ENCODE measurements at places on chromosomes 6 and 20.

- no peak for DNase-seq
These were observed 49.7 kb downstream of the DAAM2 start for GRCh38 chr6:39841923-39842322.

DNA sequence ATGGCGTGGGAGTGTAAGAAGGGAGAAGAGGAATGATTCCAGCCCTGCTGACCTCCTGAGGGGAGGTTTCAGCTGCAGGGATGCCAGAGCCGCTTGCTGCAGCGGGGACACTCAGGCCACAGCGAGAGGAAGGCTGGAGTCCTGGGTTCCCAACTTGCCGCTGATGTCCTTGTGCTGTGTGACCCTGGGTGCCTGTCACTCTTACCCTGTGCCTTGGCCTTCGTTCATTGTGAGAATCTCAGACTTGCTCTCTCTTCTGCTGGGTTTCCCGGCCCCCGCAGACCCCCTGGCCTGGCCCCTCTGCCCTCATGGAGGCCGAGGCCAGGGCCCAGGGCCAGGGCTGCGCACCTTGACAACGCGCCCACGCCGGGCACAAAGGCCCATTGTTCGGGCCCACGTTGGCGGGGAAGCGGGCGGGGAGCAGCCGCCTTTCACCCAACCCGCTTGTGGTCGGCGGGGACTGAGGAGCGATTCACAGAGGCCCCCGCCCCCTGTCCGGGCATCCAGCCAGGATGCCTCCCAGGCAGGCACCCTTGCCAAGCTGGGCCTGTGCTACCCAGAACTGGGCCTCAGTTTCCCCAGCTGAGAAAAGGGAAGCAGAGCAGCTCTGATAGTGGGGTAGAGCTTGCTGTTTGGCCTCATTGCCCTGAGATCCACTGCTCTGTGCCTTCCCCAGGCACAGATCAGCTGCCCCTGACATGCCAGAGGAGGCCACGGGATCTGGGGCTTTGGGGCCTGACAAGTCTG is 52.4 kb downstream of the CEBPB start:
- no peak for DNase-seq

- DNase-seq = no peak
These were observed 42.3 kb downstream of the UNC5CL start for GRCh38 chr6:40996591-40997233.

- no peak for DNase-seq
These were observed at the start of gene SYNDIG1 for GRCh38 chr20:24469116-24469893. Gene SYNDIG1, plus strand, starts transcription at chr20:24469629. Its CDS starts 73,469 bp downstream, at chr20:24543098.

DNA sequence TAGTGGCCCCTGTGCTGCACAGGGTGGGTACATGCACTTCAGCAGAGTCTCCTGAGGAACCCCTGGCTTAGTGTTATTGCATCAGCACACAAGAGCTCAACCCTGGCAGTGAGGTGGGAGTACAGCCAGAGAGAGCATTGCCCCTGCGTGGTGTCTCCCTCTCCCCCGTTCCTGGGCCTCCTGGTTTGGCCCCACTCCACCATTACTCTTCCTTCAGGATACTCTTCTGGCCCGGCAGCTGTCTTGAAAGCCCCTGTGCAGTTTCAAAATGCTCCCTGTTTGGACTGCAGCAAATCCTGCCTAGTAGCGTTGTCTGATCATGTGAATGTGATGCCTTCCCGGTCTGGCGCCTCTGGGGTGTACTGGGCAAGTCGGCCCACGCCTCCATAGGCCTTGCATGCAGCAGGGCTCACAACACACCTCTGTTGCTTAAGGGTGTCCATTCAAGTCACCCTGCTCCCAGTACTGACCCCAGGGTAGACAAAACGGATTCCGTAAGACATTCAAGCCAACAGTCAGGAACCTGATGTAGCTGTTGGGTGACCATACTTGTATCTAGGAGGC is 32.1 kb downstream of the TXNDC5 start:
- DNase-seq = no peak

DNA sequence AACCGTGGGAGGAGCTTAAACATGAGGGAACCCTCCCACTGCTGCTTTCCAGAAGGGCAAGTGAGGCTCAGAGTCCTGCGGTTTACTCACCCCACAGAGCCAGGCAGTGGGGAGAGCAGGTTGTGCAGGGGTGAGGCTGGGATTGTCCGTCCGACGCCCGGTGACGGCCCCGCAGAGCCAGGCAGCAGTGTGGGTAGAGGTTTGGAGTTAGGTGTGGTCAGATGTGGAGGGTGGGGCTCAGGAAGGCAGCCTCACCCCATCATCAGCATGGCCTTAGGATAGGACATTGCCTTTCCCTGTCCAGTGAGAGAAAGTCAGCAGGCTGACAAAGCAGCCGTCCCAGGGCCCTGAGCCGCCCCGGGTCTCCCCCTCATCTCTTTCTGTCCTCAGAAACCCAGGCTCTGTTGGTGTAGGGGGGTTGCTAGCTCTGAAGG is 234.6 kb downstream of the DLL1 start:
- no peak for DNase-seq

- no peak for DNase-seq
These were observed 47.8 kb downstream of the GMPR start for GRCh38 chr6:16286151-16286522.

GRCh38 chr6:21873562-21873961 is 280.0 kb downstream of the SOX4 start:
- DNase-seq = no peak

- peak; percentile 14 for DNase-seq
These were observed 716 bp downstream of the SHPRH start for GRCh38 chr6:145963216-145964068.

DNA sequence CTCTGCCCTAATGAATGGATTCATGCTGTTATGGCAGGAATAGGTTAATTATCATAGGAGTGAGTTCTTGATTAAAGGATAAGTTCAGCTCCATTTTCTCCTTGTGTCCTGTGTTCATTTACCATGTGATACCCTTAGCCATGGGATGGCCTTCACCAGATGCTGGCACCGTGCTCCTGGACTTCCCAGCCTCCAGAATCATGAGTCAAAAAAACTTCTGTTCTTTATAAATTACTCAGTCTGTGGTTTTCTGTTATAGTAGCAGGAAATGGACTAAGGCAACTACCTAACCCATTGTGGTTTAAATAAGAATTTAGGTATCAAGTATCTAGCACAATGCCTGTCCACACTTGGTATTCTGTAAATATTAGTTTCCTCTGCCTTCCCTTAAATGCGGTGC is 223.5 kb downstream of the MEI4 start:
- no peak for DNase-seq

DNA sequence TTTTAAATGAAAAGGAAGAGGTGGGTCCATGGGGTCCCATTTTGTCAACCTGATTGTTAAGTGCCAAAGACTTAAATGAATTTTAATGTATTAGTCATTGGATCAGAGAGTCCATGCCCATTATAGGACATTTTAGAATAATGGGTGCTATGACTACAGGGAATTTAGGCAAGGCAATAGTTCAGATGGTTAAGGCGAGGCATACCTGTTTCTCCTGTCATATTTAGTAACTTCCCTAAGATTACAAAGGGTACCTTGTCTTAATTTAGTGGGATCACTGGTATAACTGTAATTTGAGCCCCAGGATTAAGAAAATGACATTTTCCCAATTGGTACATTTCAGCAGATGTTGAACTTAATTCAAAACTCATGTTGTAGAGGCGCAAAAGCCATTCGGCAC is 88.7 kb upstream of the RNF24 start:
- no peak for DNase-seq

- DNase-seq = no peak
These were observed 13.7 kb downstream of the RIPK1 start for GRCh38 chr6:3081960-3082359.

DNA sequence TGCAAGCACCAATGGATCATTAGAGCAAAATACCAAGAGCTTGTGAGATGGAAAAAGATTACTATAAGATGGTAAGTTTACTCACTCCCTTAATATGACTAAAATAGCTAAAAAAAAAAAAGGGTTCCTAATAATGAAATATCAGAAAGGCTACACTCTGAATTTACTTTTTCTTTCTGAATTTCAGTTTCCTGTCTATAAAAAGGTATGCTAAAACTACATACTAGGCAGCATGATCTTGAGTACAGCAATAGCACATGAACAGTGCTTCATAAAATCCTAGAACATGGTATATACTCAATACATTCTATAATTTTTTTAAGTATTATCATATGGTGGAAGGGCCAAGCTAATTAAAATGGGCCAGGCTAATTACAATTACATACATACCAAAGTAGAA is 24.0 kb upstream of the FAM135A start:
- DNase-seq = no peak

GRCh38 chr6:167150941-167151549 is 6.7 kb downstream of the GPR31 start:
- no peak for DNase-seq

DNA sequence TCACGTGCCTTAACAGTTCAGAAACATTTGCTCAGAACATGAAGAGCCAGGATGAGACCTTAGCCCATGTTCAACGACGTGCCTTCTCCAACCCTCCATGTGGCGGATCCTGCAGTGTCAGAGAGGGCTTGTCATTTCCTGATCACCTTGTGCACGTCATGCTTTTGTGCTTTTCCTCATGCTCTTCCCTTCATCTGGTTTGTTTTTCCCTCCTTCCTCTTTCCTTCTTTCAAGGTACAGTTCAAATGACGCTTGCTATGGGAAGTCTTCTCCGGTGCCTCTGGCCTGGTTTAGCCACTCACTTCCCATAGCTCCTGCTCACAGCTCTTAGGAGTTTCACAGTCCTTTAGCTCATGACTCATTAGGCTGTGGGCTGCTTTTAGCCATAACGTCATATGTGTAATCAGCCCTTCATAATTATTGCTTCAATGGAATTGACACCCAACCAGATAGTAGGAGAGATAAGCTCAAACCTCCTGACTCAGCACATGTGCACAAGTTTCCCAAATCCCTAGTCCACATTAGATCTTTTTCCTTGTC is 102.7 kb upstream of the CNKSR3 start:
- no peak for DNase-seq

- DNase-seq = no peak
These were observed at the start of gene CCHCR1 for GRCh38 chr6:31157513-31158139. Gene CCHCR1, minus strand, starts transcription at chr6:31157802. Its CDS starts 202 bp downstream, at chr6:31157600.

- no peak for DNase-seq
These were observed 466 bp upstream of the BFSP1 start for GRCh38 chr20:17531665-17532025.

GRCh38 chr6:33333666-33334065 is 16.1 kb upstream of the ZBTB22 start:
- no peak for DNase-seq

DNA sequence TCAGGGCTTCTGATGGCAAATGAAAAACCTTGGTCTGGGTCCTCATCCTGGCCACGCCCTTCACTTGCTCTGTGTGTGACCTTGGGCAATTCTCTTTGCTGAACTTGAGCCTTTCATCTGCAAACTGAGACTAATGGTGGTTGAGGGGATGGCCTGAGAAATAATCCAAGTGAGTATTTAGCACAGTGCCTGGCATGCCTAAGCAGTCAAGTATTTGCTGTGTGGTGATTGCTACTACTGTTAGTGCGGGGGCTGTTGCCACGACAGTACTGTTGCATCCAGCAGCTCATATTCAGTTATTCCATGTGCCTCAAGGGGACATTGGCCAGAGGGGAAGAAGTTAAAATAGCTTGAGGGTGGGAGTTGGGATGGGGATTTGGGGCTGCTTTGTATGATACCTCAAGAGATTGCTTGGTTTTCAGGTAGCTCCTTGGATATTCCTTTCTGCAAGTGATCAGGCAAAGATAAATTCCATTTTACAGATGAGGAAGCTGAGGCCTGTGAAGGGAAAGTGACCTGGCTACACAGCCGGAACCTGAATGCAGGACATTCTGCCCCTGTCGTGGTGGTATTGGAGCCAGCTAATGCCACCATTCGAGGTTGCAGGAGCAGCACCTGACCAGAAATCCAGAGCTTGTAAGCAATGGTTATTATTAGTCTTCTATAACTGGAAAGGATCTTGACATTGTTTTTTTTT is 45.1 kb upstream of the EPB41L1 start:
- DNase-seq = no peak

DNA sequence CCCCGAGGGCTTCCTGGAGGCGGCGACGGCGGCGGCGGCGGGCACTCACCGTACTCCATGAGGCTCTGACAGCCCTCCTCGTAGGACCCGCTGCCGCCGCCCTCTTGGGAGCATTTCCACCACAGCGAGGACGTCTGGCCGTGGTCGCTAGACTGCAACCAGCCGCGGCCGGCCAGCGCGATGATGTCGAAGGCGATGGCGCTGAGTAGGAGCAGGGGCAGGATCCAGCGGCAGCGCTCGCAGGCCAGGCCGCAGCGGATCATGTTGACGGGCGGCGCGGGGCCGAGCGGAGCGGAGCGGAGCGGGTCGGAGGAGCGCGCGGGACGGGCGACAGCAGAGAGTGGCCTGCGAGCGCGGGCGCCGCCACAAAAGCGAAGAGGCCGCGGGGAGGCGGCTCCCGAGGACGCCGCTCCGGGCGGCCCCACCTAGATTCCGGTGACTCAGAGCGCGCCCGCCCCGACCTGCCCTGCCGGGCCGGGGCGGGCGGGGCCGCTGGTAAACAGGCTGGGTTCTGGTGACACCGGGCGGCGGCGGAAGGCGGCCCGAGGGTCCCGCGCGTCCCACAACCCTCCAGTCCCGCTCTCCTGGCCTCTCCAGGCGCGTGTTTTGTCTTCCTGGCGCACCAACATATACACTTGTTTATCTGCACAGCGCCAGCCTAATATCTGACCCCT is at the start of gene PERP:
PERP (minus strand) TSS at position 342 of the 674 bp plus-strand sequence; CDS start at position 263, 79 bp downstream.
- peak; percentile 68 for DNase-seq

GRCh38 chr6:106426250-106426970 is 65.9 kb downstream of the CRYBG1 start:
- DNase-seq = no peak

All from T-helper 1 cell (primary cell).